ENCODE measurements at places on chromosomes 12 and 14. TPM values are rescaled to one million over a fixed set of nuclear protein-coding genes. Genes with fewer than 3 reads are reported as not detected.

The HVCN1 gene
- total RNA-seq, result 12.0 TPM

The NR4A1 gene
- total RNA-seq, result 1,603 TPM

The APPL2 gene
- total RNA-seq, result 39.4 TPM

The CCDC177 gene
- total RNA-seq, result not detected

The OTOGL gene
- not detected for total RNA-seq

The KIAA0586 gene
- total RNA-seq, result 15.9 TPM

DNA sequence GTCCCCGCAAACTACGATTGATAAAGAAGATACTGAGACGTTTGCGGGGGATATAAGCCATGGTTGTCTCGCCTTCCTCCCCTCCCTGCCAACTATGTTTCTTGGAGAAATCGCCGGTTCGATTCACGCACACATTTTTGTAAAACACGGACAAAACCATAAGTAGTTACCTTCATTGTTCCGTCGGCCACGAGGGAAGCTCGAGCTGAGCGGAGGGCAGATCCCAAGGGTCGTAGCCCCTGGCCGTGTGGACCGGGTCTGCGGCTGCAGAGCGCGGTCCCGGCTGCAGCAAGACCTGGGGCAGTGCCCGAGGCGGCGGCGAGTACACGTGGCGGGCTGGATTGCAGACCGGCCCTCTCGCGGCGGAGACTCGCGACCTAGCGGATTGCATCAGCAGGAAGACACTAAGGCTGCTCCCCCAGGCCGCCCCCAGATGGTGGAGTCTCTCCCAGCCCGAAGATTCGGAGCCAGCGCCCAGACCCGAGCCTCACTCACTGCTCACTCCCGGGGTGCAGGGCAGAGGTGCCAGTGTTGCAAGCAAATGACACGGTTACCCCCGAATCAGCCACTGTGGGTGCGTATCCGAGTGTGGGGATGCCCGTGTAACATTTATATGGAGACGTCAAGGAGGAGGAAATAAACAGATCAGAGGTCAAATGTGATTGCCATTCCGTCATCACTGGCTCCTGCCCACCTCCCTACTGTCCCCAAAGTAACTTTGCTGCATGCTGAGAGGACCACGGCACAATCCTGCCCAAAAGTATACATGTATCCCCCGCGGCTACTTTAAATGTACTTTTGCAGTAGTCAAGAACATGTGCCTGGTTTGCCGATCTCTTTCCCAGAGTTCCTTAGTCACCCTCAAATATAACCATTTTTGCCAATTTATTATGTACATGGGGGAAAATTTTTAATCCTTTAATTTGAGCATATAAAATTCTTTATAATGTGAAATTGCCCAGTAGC lies at the start of gene BCAT1:
Gene BCAT1 (minus strand): TSS at position 345 of the 966 bp plus-strand sequence. CDS start 169 bp downstream, at position 176.
- DNase-seq, result peak; percentile 84

GRCh38 chr12:48005750-48006021 lies 1.4 kb upstream of the COL2A1 start:
- no peak for DNase-seq

- DNase-seq, result no peak
Measured at GRCh38 chr12:89945123-89945522, 236.5 kb upstream of the ATP2B1 start.

DNA sequence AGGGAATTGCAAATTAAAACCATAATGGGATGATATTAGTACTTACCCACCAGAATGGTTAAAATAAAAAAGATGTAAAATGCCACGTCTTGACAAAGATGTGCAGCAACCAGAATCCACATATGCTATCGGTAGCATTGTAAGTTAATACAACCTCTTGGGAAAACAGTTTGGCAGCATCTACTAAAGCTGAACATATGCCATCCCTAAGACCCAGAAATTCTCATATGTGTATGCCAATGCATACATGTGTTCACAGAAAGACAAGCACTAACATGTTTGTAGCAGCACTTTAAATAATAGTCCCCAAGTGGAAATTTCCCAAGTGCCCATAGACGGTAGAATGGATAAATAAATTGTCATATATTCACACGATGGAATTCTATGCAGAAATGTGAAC lies 28.3 kb upstream of the SLC5A8 start:
- no peak for DNase-seq

DNA sequence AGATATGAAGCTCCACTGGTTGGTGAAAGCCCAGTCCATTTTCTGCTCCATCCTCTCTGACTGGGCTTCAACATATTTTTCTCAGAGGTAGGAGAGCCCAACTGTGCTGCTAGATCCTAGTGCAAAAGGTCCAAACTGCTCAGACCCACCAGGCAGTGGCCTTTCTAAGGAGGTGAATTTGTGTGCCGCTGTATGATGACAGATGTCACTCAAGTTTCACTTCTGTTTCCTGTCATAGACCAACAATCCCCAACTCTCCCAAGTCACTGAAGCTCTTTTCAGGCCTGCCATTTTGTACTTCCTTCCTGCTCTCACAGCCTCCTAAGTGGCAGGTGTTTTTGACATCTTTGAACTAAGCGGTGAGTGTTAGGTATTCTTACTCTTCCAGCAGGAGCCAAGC lies 16.4 kb upstream of the RNASE4 start:
- no peak for DNase-seq

DNA sequence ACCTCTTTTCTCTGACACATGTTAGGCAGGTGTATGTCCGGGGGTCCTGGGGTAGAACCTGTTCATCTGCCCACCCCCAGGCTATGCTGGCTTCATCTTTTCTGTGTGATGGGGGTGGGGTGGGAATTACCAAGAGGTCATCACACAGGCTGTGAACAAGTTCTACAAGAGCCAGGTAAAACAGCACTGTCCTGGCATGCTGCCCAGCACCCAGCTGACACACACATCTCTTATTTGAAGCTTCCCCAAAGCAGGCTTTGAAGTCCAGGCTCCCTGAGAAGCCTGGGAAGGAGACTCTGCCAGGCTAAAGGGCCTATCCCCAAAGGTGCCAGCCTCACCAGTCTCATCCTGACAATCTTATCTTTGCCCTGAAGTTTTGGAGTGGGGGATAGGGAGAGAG lies 141.1 kb downstream of the ALG10 start:
- no peak for DNase-seq

GRCh38 chr12:1777798-1778197 lies 42.6 kb upstream of the LRTM2 start:
- no peak for DNase-seq

DNA sequence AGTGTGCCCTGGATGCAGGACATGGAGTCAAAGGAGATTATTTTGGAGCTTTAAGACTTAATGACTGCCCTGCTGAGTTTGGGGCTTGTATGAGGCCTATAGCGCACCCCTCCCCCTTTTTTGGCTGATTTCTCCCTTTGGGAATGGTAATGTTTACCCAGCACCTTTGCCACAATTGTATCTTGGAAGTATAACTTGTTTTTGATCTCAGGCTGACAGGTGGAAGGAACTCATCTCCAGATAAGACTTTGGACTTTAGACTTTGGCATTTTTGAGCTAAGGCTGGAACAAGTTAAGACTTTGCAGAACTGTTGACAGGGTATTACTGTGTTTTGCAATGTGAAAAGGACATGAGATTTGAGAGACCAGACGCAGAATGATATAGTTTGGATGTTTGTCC lies 110.5 kb downstream of the DERA start:
- DNase-seq, result no peak

GRCh38 chr12:125064492-125064891 lies 743 bp upstream of the AACS start:
- DNase-seq, result no peak

GRCh38 chr12:113844495-113845210 lies 121.5 kb downstream of the RBM19 start:
- no peak for DNase-seq

DNA sequence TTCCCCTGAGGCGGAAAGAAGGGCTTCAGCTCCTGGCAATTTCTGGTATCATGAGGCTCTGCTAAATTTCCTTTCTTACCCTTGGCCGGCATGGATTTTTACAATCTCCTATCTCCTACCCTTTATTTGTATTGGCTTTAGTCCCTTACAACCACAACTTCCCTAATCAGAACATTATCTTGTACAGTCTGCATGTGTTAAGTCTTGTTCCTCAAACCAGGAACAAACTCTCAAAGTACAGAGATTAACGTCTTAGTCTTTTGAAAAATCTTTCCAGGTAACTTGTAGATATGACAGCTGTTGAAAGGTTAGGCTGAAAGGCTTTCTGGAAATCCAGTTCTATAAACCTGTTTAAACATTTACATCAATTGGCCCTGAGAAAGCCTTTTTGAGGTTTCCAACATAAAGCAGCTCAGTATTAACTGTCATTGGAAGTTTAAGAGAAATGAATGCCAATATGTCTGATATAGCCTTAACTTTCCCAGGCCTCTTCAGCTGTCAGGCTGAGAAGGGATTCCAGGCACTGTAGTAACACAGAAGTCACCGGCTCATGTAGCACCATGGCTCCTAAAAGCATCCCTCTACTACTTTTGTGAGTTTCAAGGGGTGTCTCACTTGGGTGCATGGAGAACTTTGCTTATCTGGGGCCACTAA lies 360.5 kb downstream of the FUT8 start:
- DNase-seq, result no peak

DNA sequence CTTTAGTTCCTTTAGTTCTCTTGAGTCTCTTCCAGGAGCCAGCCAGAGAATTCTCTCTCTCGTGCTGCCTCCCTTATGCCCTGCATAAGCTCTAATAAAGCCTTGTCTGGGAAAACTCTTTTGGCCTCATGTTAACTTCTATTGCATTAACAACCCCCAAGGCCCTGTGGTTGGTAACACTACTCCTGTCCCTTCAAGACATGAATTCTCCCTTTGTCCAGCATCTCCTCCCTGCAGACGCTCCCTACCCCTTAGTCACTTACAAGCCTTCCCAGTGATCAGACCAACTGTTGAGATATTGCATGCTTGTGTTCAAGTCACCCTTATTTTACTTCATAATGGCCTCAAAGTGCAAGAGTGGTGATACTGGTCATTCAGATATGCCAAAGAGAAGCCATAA lies 12.1 kb downstream of the LTBR start:
- no peak for DNase-seq

DNA sequence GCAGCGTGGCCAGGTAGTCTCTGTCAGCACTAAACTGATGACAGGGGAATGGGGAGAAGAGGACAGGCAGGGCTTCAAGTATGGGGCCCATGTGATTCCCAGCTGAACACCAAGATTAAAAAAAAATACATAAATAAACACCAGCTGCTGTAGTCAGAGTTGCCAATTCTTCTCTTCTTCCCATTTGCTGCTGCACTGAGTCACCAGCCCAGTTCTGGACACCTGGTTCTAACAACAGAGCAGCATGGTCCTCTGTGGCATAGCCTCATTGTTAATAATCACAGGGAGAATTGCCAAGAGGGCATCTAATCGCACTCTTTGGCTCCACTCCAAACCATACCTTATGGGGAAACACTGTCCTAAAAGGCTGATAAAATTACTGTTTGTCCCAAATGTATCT lies 15.1 kb downstream of the PPM1H start:
- peak; percentile 21 for DNase-seq

DNA sequence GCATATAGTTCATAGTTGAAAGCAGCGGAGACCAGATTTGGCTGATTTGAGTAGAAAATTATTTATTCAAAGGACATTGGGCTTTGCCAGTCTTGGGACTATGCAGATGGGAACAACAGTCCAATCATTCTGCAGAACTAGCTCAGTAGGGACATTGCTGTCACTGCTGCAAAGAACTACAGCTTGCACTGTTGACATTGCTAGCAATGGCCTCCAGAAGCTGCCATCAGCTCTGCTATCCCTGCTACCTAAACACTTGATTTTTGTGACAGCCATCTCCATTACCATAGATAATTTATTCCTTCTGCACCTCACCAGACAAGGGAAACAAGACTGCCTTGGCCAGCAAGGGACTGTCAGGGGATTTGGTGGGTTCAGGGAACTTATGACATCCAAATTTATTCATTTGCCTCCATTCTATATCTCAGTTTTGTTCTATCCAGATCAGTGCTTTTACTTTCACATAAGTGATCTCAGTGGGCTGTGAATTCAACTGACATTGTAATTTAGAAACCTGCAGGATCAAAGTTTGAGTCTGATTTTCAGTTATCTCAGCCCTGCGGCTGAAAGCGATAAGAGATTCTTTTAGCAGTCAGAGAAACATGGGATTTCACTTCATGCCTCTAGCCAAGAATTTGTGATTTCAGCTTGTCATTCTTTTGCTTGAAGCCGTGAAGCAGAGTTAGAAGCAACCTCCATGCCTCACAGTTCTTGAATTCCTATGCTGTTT lies 136.7 kb upstream of the FBXO33 start:
- no peak for DNase-seq

DNA sequence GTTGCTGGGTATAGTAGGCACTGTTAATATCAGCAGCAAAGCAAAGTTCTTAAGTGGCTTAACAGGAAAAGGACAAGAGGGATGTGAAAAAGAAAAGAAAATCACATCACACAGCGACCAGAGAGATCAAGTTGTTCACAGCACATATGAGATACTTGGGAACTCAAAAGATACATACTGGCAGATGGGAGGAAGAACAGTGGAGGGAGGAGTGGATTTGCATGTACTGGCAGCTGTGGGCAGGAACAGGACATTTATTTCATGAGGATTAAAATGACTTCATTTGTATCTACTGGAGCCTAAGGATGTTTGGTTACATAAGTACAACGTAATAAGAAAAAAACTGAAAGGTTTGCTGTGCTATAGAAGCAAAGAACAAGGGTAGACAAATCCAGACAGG lies 136.5 kb upstream of the IFNG-AS1 start:
- DNase-seq, result no peak

- peak; percentile 43 for DNase-seq
Measured at GRCh38 chr12:132445884-132446632, 43.9 kb upstream of the FBRSL1 start.

DNA sequence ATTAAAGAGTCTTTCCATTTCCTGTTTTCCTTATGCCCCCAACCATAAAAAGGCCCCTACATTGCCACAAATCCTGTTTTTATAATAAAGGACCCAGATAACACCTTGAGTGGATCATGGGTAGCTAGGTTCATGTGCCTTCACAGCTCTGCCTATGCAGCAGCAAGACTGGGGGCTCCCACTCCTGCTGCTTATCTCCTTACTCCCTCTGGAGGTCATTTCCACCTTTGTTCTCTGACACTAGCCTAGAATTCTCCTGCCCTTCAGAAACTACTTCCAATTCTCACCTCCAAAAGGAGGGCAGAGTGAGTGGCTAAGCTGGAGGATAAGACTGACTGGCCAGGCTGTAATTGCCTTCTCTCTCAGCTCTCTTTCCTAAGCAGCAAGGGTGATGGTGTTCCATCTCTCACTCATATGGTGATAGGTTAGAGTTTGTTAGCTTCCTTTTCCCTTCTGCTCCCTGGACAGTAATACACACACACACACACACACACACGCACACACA lies 20.0 kb upstream of the STAC3 start:
- no peak for DNase-seq

Measured in ovary (tissue), 10 donors.